NCI-H446 (cell line): ENCODE measurements at places on chromosomes 5 and 9.

DNA sequence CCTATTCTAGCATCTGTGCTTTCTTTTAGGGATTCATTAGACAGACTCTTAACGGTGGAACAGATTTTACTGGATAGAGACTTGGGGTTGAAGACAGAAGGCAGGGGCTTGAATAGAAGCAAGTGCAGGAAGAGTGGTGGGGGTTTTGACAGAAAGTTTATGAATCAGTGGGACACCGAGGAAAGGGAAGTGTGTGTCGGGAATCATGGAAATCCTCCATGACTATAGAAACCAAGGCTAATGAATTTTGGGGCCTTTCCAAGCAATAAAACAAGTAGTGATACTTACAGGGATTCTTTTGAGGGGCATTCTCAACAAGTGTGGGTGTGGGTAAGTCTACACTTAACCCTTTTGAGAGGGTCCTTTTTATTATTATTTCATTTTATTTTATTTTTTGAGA lies 12.8 kb downstream of the BASP1 start:
- no peak for DNase-seq

- peak; percentile 48 for DNase-seq
Measured at GRCh38 chr5:113581388-113581787, 67.9 kb downstream of the YTHDC2 start.

- no peak for DNase-seq
Measured at GRCh38 chr5:139245637-139246339, 47.6 kb upstream of the SIL1 start.

GRCh38 chr9:33164138-33164809 lies 2.9 kb downstream of the B4GALT1 start:
- no peak for DNase-seq

DNA sequence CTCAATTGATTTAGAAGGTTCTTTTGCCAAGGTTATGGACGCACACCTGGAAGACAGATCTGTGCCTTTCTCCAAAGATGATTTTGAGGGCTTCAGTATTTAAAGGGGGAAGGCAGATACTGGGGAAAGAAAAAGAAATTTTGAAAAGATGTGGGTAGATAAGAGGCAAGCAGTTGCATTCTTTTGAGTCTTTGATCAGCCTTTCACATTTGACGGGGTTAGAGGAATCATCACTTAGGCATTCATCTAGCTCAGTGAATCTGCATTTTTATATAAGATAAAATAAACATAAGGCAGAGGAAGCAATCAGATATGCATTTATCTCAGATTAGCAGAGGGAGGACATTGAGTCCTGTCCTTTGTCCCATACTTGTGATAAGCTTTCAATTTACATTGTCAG lies 243.4 kb upstream of the RAI14 start:
- no peak for DNase-seq

DNA sequence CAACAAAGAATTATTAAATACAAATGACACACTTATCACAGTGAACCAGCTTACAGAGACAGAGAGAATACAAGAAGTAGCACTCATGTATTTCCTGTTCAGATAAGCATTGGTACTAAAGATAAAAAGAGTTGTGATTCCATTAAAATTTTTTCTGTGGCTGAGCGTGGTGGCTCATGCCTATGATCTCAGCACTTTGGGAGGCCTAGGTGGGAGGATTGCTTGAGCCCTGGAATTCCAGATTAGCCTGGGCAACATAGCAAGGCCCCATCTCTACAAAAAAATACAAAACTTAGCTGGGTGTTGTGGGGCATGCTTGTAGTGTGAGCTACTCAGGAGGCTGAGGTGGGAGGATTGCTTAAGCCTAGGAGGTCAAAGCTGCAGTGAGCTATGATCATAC lies 32.9 kb downstream of the FCHO2 start:
- no peak for DNase-seq

- no peak for DNase-seq
Measured at GRCh38 chr5:140090251-140090650, 23.7 kb upstream of the PURA start.

DNA sequence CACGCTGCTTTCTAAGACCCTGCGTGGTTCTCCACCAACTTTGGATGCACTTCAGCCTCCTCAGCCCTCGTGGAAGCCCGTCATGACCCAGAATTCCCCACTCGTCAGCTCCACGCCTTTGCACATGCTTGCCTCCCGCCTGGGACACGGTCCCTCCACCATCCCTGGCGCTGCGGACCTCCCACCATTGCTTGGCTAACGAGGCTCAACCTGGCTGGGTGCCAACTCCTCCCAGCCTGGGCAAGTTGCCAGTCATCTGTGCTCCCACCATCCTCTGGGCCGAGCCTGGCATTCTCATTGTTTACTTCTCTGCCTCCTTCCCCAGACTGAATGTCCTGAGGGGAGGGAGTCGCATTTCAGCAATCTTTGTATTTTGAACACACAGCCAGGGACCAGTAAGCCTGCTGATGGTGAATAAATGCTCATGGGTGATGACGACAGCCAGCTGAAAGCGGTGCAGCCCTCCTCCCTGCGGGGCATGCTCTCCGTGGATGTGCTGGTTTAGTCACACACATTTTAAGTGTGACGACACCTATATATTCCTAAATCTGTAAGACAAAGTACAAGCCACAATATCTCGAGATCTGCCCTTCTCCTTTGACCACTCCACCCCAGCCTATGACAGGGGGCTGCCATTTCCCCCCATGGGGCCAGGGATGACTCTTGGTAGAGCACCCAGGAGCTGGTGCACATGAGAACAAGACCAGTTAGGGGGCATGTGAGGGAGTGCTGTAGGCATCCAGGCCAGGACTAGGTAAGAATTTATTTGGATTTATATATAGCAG lies 37.6 kb downstream of the ANKRD33B start:
- peak; percentile 100 for DNase-seq

- no peak for DNase-seq
Measured at GRCh38 chr5:174777111-174777510, 52.7 kb downstream of the MSX2 start.

- peak; percentile 97 for DNase-seq
Measured at GRCh38 chr5:132205385-132206125, 22.1 kb downstream of the P4HA2 start.

GRCh38 chr5:78543916-78544315 lies 104.7 kb downstream of the LHFPL2 start:
- no peak for DNase-seq

DNA sequence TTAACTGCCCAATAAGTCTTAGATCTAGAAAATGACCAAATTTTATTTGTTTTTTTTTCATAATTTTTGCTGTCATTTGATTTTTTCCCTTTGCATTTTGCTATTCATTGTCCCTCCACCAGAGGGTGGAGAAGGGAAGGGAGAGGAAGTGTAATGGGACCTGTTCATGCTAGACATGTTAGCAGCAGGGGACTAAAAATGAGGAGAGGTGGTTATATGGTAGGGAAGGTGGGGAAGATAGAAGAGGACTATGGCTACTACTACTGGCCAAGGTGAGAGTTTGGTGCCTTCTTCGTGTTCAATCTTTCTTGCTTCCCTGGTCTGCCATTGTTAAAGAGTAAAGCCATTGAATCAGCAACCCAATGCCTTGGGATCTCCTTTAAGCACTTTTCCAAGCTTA lies 6.4 kb downstream of the GRIA1 start:
- no peak for DNase-seq

- DNase-seq = peak; percentile 12
Measured at GRCh38 chr9:119453490-119453911, 84.3 kb upstream of the BRINP1 start.

GRCh38 chr9:74512416-74512815 lies 15.3 kb downstream of the RORB start:
- no peak for DNase-seq

GRCh38 chr9:1456301-1457024 lies 406.3 kb downstream of the DMRT2 start:
- DNase-seq = peak; percentile 28

DNA sequence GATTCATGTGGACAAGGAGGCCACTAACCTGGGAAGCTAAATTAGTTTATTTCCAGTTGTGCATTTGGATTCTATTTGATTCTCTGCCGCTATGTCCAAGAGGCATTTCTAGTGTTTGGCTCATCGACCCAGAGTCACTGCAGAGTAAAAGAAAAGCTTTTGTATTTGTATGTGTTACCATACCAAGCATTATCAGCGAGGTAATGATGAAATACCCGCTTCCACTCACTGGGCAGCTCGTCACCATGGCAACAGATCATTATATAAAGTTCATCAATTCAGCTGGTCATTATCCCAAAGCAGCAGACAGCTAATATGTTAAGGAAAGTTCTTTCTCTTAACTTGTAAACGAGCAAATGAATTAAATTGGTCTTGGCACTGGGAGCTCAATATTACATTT lies 380.3 kb downstream of the SEMA5A start:
- no peak for DNase-seq

- DNase-seq = peak; percentile 68
Measured at GRCh38 chr9:34547960-34548611, 25.3 kb upstream of the ENHO start.

DNA sequence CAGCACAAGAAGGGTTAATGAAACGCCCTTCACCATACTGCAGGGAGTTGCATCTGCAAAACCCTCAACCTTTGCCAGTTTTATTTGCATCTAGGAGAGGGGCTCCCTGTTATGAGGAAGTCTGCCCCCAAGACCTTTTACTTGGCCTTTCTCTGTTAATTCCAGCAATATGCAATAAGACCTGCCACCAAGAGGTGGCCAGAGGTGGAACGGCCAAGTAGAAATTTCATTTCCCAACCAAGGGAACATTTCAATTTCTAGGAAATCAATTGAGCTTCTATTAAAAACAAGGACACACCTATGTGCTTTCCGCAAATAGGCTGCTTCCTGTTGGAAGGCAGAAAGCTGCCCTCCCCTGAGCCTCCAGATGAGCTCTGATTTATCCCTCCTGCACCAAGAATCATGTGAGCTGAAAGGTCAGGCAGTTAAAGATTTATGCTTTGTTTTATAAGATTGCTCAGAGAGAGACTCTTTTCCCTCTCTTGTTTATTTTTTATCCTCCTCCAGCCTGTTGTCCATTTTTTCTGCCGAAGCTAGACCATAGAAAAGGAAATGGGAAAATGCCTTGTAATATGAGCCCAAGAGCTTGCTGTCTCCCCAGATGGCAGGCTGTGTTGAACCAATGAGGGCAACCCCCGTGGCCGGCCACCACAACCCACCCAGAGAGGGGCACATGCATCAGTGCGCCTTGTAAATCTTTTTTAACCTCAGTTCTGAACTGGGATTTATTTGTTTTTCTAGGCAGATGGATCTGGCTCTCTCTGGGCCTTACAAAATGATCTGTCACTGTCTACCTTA lies 572.8 kb downstream of the TLE1 start:
- DNase-seq = no peak

DNA sequence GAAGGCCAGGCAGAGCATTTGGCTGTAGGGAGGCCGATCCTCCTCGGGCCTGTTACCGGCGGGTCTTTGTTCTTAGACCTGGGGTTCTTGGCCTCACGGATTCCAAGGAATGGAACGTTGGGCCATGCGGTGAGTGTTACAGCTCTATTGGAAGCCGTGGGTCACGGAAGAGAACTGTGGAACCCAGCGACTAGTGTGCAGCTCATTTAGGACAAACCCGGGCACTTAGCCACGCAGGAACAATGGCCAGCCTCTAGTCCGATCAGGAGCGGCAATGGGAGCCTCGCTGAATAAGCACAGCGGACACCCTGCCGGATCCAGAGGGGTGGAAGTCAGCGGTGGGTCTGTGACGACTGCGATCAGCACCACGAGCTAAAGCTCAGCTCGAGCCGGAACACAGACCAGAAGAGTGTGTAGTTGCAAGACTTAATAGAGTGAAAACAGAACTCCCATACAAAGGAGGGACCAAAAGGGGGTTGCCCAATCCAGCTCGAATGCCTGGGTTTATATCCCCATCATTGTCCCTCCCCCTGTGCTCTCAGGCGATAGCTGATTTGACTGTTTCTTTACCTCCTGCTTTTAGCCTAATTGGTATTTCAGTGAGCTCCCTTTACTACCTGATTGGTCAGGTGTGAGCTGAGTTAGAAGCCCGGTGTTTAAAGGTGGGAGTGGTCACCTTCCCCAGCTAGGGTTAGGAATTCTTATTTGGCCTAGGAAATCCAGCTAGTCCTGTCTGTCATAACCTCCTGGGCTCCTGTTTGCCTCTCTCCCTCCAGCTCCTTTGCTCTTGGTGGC lies 53.7 kb upstream of the RPL26L1 start:
- DNase-seq = no peak

GRCh38 chr9:136111910-136112309 lies 6.8 kb downstream of the TMEM250 start:
- no peak for DNase-seq

- DNase-seq = no peak
Measured at GRCh38 chr9:124017051-124017928, 5.7 kb downstream of the LHX2 start.

GRCh38 chr9:108479989-108480652 lies 375.7 kb downstream of the ACTL7B start:
- no peak for DNase-seq

DNA sequence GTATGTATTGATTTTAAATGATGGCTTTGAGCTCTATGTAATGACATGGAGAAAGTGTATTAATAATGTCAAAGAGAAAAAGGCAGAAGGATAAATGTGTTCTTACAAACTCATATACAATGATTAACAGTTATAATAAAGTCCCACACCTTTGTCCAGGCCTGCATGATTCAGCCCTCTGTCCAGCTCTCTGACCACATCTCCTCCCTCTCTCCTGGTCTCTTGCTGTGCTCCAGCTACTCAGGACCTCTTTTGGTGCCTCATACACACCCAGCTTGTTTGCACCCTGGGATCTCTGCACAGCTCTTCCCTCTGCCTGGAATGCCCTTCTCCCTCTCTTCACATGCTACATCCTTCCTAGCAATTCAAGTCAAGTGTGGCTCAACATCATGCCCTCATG lies 37.5 kb upstream of the DMRT1 start:
- no peak for DNase-seq

GRCh38 chr5:83856881-83857280 lies 136.2 kb upstream of the HAPLN1 start:
- peak; percentile 67 for DNase-seq

DNA sequence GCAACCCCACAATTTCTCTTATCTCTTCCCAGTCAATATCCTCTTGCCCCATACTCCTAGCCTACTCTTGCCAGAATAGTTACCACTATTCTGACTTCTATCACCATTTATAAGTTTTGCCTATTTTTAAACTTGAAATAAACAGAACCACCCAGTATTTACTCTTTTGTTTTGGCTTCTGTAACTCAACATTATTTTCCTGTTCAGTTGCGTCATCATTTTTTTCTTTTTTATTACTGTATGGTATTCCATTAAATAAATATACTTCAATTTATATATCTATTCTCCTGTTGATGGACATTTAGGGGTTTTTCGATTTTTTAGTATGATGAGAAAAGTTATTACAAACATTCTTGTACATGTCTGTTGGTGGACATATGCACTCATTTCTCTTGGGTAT lies 62.6 kb upstream of the ERBIN start:
- DNase-seq = no peak

GRCh38 chr5:139014726-139015125 lies 139.6 kb upstream of the LRRTM2 start:
- DNase-seq = no peak

GRCh38 chr9:16715404-16715803 lies 155.1 kb downstream of the BNC2 start:
- DNase-seq = no peak

- no peak for DNase-seq
Measured at GRCh38 chr9:15249042-15249818, 57.8 kb downstream of the TTC39B start.
